Choroid plexus epithelial cell (primary cell): ENCODE measurements at places on chromosomes 1 and 21.

DNA sequence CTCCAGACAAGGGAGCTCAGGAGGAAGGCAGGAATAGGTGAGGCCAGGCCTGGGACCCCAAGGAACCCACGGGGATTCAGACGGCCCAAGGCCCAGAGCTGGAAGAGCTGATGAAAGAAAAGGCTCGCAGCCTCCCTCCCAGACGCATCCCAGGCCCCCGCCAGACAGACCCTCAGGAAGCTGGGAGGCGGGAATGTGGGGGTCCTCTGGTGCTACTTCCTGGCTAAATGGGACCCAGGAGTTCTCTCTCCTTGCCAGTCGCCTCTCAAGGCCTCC is 430 bp downstream of the FBXO2 start:
- DNase-seq: no peak

GRCh38 chr1:118246646-118247045 is 61.6 kb upstream of the SPAG17 start:
- DNase-seq: no peak

- DNase-seq: no peak
These were observed 10.6 kb upstream of the SUMO3 start for GRCh38 chr21:44828362-44829056.

- peak; percentile 79 for DNase-seq
These were observed 147.2 kb downstream of the CHD1L start for GRCh38 chr1:147389532-147390184.

GRCh38 chr1:194420706-194421105 is 1234.3 kb upstream of the B3GALT2 start:
- no peak for DNase-seq

DNA sequence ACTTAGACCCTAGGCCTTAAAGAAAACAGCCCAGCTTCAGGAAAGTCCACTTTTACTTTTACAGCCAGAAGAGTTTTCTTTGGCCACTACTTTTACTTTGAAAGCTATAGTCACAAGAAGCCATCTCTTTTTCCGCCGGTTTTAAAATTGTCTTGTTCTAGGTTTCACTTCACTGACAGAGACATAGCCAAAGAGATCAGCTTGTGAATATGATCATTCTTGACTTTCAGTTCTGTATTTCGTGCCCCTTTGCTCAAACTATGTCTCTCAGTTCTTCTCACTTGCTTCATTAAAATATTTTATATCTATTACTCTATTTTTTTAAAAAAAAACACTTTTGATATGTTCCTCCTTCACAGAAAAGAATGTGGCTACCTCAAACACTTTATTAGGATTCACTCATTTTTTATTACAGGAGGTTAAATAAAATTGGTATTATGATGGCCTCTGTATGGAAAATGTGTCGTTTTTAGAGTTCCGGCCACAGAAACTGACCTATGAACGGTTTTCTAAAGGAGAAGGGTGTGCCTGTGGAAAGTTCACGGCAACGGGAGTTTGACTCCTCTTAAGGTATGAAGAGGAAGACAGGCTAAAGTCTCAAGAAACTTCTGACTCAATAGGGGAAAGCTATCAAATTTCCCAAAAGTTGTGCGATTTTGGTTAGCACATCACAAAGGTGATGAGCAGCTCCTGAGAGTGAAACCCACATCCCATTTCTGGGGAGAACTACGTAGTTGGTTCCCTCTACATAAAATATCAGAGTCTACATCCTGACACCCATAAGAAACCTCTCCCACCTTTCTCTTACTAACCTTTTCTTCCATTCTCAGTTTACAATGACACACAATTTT is 1.2 kb downstream of the MCOLN2 start:
- no peak for DNase-seq

- DNase-seq: peak; percentile 81
These were observed at the start of gene IGSF8 for GRCh38 chr1:160097911-160098851. IGSF8 (minus strand) TSS chr1:160098619; CDS start chr1:160098472, 147 bp downstream.

DNA sequence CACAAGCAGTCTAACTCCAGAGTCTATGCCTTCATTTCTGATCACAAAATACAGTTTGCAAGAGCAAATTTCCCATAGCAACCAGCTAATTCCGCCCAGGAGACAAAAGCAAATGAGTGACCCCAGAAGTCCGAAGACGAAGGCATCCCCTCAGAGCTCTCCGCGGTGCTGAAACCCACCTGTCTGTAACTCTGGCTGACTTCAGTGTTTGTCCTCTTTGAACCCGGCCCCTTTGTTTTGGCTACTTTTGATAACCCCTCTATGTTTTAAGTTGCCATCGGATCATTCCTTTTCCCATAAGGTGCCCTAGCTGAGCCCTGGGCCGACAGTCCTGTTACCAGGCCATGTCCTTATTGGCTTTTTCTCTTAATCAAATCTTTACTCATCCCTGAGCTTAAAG is 515.8 kb downstream of the PTPRU start:
- peak; percentile 2 for DNase-seq

DNA sequence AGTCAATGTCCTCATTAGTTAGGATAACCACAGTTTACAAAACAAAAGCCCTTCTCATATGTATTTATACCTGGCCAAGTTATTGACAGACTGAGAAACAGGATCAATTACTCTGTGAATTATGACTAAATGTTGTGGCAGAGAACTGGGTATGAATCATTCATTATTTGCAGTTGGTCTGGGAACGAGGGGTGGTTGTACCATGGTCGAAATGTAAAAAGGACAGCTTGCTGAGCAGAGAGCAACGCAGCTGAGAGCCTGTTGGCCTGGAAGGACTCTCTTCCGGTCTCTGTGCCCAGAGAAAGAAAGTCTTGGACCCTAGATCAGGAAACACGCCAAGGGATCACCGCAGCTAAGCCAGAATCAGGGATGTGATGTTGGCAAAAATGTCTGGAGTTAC is 169.6 kb downstream of the DISC1 start:
- DNase-seq: no peak

DNA sequence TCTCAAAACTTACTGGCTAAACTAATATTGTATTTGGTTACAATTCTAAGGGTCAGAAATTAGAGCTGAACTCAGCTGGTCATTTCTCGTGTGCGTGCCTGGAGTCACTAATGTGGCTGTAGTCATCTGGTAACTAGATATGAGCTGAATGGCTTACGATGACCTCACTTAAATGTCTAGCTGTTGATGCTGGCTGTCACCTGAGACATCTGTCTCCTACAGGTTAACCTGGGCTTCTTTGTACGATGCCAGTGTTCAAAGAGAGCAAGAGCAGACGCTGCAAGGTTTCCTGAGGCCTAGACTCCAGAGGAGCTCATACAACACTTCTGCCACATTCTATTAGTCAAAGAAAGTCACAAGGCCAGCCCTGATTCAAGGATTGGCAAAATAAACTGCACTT is 17.1 kb upstream of the ALG6 start:
- DNase-seq: no peak

DNA sequence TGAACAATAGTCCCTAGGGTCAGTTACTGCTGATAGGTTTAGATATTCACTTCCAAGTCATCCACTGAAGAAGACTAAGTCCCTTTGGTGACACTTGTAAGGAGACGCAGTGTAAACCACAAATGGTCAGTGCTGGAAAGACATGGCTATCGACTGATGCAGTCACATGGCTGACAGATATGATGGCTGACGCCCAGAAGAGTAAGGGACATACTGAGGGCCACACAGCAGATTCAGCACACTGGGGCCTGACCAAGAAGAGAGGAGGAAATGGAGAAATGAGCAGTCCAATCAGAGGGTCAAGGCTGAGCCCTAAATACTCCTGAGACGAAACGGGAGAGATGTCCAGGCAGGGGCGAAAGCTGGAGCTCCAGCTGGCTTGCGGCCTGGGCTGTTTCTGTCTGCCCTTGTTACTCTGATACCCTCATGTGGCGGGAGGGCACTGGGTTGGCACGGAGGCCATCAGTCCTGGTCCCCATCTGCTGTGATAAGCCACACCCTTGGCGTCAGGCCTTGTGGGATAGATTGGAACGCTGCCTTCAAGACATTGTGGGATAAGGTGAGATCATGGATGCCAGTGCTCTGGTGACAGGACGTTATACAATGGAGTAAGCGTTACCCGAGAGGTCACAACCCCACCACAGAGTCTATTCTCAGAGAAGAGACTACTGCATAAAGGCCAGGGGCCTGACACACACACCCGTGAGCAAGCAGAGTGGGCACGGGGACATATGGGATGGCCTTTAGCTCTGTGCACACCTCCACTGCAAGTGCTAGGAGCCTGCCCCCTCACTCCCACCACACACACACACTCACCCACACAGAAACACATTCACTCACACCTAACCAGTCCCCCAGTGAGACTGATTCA is 158.4 kb downstream of the TRABD2B start:
- no peak for DNase-seq

- peak; percentile 77 for DNase-seq
These were observed 66.7 kb upstream of the ANGPTL3 start for GRCh38 chr1:62530516-62531154.

GRCh38 chr1:107993920-107994319 is 28.9 kb upstream of the VAV3 start:
- DNase-seq: no peak

DNA sequence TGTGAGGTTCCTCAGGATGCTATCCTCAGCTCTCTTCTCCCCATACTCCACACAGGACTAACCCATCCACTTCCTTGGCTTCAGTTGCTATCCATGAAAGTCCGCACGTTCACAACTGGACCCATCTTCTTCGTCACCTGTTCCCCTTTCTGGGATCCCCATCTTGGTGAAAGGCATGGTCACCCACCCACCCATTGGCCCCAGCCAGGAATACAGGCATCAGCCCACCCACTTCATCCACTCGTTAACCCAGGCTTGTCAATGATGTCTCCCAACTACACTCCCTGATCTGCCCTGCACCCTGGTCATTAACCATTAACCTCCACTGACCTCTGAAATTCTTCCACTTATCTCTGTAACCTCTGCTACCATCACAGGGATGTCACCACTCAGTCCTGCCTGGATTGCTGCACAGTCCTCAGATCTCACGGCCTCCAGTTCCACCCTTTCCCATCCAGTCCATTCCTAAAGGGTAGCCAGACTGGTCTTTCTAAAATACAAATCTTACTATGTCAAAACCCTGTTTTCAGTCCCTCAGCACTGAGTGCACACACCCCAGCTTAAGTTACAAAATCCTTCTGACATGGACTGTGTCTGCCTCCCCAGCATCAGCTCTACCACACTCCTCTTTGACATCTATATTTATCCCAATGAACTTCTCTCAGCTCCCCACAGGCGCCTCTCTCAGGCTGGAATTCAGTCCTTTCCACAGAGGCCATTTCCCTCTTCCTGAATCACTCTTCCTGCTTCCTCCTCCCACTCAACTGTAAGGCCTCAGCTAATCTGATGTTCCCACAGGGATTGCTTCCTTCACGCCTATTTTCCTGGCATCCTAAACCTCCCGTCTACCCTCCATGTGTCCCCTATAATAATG is 10.4 kb downstream of the PGLYRP4 start:
- DNase-seq: no peak

GRCh38 chr1:48608882-48609281 is 136.9 kb upstream of the SPATA6 start:
- DNase-seq: no peak

DNA sequence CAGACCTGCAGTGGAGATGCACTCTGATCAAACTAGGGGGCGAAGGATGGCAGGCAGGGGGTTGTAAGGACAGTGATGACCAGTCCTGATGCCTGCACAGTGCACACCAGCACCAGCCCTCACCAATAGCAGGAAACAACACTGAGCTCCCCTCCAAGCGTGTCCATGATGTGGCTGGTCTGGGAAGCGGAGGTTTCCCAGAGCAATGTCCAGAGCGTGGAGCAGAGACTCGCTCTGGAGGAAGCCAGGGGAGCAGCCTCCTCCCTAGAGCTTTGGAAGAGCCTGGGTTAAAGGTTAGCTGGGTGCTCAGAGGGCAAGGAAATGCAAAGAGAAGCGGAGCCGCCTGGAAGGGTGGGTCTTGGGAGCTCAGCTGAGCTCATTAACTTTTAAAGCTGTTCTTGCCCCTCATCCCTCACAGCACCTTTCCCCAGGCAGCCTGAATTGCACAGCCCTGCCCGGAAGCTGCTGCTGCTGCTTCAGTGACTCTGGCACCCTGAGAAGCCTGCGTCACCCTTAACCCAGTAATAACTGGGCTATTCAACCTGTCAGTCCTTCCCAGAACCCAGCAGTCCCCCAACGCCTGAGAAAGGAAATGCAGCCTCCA is 162.2 kb upstream of the RAB4A start:
- no peak for DNase-seq

GRCh38 chr1:39170731-39171667 is 33.5 kb upstream of the MACF1 start:
- no peak for DNase-seq

GRCh38 chr1:11885916-11886315 is 27.2 kb upstream of the NPPB start:
- DNase-seq: no peak

GRCh38 chr1:228897901-228898300 is 162.6 kb downstream of the RHOU start:
- DNase-seq: no peak

DNA sequence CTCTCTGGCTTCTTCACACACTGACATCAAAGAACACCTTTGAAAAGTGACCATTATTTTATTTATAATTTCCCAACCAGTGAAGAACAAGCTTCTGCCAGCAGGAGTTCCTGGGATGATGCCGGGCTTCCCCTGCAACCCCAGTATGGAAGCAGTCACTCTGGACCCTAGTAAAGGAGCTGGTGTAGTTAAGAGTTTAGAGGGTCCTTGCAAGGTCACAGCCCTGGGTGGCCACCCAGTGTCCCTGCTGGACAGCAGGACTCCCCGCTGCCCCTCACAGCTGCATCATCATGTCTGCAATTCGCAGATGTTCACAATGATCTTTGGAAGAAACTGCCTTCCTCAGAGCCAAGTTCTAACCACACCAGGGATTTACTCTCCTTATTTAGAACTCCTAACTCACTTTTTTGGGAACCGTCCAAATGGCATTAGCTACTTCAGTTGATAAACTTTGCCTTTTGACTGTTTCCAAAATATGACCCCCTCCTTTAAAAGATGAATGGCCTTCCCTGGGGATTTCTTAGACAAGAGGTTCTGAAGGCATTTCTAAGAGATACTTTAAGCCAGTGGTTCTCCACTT is 90.6 kb downstream of the HIVEP3 start:
- DNase-seq: peak; percentile 33

- DNase-seq: no peak
These were observed 59.4 kb upstream of the IFI44L start for GRCh38 chr1:78560811-78561210.

- peak; percentile 84 for DNase-seq
These were observed 49.7 kb upstream of the MACF1 start for GRCh38 chr1:39154553-39155421.

GRCh38 chr1:39898191-39898590 is 3.5 kb downstream of the MYCL start:
- DNase-seq: no peak

DNA sequence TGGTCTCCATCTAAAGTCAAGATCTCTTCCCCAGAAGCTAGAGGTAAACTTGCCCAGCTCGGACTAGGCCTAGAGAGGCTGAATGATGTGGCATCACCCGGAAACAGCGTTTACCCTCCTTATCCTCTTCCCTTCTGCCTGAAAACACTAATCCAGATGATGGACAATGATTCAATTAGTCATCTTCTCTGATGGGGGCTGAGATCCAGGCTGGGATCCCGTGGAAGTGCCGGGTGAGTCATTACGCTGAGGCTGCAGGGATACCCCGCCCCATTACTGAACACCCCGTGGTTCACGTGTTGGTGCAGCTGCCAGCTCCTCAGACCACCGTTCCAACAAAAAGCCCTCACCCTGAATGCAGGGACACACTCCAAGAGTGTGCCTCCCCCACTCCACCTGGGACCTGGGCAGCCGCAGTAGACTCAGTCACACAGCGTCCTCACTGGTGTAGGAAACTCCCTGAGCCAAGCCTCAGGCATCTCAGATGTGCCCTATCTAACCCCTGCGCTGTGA is 2.0 kb downstream of the S100A6 start:
- peak; percentile 85 for DNase-seq

GRCh38 chr1:237861944-237862343 is 28.8 kb downstream of the ZP4 start:
- no peak for DNase-seq

- no peak for DNase-seq
These were observed 197.2 kb downstream of the CHRM3 start for GRCh38 chr1:239583536-239583935.
